ENCODE measurements at places on chromosomes 5 and 9. TPM values are rescaled to one million over a fixed set of nuclear protein-coding genes. Genes with fewer than 3 reads are reported as not detected.

GRCh38 chr5:69084195-69084594 lies 9.6 kb upstream of the SLC30A5 start:
- DNase-seq: no peak

GRCh38 chr5:35789732-35790456 lies 66.8 kb upstream of the IL7R start:
- no peak for DNase-seq

DNA sequence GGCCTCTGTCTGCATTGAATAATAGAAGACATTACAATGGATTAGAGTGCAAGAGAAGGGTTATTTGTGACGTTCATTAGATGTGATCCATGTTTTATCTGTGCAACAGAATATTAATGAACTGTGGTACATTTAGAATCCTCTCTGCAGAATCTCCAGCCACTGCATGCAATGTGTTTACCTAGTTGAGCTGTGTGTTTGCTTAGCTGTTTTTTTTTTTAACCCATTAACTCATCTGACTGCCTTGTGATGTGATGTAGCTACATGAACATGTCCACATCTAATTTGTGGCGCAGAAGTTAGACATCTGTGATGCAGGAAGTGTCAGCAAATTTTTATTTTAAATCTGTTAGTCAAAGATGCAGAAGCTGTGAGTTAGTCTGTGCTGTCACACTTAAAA lies 236.9 kb downstream of the CD180 start:
- DNase-seq: no peak

DNA sequence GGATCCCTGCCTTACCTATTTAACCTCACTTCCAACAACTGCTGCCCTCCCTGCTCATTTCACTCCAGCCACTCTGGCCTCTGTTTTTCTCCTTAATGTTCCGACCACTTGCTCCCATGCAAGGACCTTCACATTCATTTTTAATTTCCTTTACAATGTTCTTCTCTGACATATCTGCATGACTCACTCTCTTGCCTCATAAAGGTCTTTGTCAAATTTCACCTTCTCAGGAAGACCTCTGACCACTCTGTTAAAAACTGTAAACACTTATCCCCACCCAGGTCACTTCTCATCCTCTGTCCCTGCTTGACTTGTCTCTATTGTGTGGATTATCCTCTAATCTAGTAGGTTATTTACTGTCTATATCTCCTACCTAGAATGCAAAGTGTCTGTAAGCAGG lies 751.2 kb downstream of the BRINP1 start:
- no peak for DNase-seq

- DNase-seq: no peak
These were observed 7.4 kb downstream of the BSPRY start for GRCh38 chr9:113356686-113357292.

GRCh38 chr5:130316971-130317680 lies 412.9 kb downstream of the CHSY3 start:
- DNase-seq: peak; percentile 53

GRCh38 chr5:157106630-157107461 lies 2.0 kb downstream of the HAVCR2 start:
- DNase-seq: no peak

DNA sequence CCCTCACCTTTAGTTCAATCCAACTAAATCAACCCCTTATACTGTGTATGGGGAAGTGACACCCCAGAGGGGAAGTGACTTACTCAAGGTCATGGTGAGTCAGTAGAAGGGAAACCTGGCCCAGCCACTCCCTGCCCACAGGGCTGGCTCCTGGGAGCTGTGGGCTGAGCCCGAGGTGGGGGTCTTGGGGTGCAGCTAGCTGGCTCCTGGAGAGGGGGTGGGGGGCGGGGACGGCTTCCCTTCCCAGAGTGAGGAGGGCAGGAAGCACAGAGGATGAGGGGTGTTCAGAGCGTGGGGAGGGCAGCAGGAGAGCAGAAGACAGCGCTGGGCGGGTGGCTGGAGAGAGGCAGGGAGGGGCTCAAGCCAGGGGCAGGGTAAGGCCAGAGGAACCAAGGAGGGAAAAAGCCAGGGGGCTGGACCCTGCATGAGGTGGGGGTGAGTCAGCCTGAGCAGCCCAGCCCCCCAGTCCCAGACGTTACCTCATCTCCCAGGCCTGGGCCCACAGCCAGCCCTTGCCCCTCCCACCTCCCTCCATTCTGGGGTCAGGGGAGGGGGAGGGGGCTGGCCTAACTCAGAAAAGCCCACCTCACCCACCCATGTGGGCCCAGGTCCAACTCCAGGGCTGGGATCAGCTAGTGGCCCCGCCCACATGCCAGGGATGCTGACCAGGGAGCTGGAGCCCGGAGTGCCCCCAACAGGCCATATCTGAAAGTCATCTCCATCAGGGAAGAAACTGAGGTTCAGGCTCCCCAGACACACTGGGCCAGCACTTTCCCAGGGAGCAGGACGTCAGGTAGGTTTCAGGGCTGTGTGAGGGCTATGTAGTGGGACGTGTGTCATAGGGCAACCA lies 2.8 kb downstream of the PDLIM7 start:
- no peak for DNase-seq

DNA sequence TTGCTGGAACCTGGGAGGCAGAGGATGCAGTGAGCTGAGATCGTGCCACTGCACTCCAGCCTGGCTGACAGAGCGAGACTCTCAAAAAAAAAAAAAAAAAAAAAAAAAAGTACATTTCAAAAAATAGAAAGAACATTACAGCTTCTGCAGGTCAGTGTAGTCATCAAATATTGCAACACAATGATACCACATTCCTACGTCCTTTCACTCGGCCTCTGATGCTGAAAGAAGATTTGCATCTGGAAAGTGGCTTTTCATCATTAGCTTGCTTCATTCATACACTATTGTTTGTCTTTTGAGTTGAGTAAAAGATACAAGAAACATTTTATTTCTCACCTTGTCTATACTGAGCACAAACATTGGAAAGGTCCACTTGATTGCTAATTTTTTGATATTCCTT lies 59.6 kb upstream of the CPLANE1 start:
- DNase-seq: no peak

DNA sequence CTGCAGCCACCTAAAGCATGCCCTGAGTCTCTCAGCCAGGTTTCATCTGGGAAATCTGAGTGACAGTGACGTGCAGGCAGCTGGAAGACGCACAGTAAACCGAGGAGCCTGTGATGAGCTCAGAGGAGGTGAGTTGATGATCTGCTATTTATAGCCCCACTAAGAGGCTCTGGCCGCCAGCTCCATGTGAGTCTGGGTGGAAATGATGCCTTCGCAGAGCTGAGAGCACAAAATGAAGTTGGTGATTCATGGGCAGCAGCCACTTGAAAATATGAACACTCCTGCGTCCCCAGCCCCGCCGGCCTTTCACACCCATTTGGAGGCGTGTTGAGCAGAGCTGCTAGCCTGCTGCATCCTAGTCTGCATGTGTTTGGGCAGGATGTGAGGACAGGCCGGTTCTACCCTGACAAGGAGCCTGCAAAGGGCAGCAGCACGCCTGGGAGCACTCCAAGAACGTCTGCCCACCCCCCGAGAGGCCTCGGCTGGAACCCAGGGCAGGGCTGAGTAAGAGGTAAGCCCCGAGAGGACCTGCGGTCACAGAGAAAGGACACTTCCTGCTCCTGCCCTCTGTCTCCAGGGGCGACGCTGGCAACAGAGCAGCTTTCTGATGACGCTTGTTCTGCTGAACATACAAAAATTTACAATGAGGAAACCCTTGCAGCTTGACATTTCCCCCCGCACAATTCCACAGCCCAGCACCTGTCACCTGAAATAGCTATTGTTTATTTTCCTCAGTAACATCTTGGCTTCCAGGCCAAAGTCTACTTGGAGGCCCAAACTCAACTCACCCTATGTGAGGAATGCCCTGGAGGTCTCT lies 25.1 kb upstream of the CDKN2AIPNL start:
- DNase-seq: peak; percentile 66

DNA sequence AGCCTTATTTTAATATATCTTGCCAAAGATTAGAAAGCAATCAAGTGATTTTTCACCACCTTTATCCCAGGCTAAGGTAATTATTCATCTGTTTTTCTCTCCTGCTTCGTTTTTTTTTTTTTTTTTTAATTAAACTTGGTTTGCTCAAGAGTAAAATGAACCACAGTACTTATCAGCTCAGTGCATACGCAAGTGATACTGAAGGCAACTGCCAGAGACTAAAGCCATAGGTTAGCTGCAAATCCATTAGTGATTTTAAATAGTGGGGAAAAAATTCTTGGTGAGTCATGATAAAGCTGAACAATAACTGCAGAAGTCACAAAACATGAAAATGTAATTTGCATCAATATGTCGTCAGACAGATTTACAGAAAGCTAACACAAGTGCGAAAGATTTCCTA lies 829.1 kb downstream of the PTPRD start:
- no peak for DNase-seq

- no peak for DNase-seq
These were observed 35.3 kb upstream of the MAN2A1 start for GRCh38 chr5:109654455-109654854.

GRCh38 chr5:14266171-14266570 lies 123.0 kb downstream of the TRIO start:
- DNase-seq: no peak

DNA sequence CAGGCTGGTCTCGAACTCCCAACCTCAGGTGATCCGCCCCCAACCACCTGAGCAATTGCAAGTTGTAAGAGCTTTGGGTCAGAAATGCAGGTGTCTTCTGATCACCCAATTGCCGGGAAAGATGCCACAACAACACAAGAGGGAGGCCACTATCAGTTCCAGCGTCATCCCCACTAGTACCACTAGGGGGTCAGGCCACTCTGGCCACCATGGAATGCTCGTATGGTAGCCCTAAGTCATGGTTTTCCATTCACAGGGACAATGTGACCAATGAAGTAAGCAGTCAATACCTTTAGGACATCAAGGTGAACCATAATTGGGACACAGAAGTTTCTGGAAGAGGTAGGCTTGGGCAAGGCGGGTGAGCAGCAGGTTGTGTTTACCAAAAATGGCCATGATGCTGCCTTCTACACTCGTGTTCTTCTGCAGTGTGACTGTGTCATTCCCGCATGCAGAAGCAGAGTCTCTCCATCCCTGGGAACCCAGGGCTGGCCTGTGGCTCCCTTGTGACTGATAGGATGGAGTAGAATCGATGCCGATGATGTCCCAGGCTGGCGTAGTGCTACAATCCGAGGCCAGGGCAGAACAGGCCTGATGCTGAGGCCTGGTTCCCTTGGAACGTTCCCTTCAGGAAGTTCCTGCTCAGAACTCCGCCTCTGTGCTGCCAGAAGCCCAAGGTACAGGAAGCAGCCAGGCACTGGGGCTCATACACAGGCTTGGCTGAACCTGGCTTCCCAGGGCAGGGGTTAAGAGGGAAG lies 42.2 kb upstream of the ANKRD33B start:
- DNase-seq: no peak

DNA sequence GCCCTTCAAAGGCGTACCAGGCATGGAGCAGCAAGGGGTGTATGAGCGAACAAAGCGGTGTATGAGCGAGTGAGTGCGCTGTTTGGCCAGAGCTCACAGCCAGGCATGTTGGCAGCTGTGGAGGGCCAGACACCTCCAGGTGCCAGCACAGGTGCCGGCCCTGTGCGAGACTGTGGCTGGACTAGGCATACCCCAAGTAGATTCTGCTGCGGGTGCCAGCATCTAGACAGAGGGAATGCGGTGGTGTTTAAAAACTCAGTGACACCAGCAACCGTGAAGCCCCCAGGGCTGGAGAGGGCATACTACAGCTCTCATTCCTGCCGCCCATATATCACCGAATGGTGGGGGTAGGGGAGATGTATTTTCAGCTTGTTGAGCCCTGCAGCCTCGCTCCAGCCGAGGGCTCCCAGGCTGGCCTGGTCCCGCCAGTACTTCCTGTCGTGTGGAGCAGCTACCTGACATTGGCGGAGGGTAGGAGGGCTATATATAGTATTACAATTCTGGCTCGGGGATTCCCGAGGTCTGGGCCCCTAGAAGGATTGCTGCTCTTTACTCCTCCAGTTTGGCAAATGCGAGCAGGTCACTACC lies 1829.6 kb upstream of the NUDT12 start:
- no peak for DNase-seq

GRCh38 chr9:88378317-88378716 lies 9.9 kb upstream of the SPIN1 start:
- DNase-seq: no peak

- DNase-seq: no peak
These were observed 32.2 kb upstream of the FRMD3 start for GRCh38 chr9:83570359-83570758.

DNA sequence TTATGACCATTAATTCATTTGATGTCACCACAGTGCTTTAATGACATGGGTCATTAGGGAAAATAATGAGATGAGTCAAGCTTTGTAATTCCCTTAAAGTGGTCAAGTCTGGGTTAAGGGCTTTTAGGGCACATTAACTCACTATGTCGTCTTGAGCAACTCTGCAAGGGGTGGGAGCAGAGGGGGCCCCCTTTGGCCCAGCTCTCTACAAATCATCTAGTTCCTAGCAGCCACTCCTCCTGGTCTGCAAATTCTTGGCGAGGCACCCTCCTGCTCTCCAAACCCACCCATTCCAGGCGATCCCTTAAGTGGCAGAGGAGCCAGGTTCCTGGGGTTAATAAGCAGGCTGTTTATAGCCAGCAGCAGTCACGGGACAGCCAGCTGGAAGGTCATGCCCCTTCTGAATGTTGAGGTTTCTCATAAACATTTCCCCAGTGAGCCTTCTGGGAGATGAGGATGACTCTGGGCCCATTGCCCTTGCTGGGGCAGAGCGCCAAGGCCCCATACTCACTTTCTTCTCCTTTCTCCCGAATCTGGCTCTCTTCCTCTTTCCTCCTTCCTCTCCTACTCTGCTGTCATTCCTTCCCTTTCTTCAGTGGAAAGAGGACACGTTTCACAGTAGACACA lies 14.3 kb upstream of the GPX3 start:
- DNase-seq: peak; percentile 58

DNA sequence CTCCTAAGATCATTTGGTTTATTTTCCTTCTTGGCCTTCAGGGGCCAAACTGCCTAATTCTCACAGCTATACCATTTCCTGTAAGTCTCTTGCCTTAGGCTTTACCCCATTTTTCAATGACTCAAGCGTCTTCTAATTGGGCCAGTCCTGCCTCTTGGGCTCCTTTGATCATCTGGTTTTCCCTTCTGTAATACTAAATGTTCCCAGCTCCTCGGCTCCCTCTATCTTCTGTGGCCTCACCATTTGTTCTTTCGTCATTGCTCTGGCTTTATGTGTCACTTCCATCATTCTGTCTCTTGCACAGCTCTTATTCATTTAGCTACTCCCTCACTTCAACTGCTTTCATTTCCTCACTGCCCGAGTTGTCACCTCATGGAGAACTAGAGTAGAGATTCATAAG lies 14.5 kb upstream of the SPINK7 start:
- DNase-seq: no peak

- peak; percentile 85 for DNase-seq
These were observed 283.1 kb downstream of the ADAMTS6 start for GRCh38 chr5:65198456-65199120.

GRCh38 chr5:71632168-71632567 lies 45.0 kb downstream of the MCCC2 start:
- DNase-seq: no peak

The MARCOL gene
- total RNA-seq: not detected

The DOK3 gene
- total RNA-seq: 0.36 TPM

The SEMA5A gene
- 1.6 TPM for total RNA-seq

The TLN1 gene
- total RNA-seq: 114 TPM

The KIF4B gene
- not detected for total RNA-seq

The ANKRD18B gene
- total RNA-seq: 3.1 TPM

The LVRN gene
- 0.58 TPM for total RNA-seq

The MEGF10 gene
- 0.52 TPM for total RNA-seq

The FAM221B gene
- total RNA-seq: not detected

The ZNF366 gene
- total RNA-seq: not detected

The CMBL gene
- total RNA-seq: 2.2 TPM

The EMB gene
- 4.3 TPM for total RNA-seq

The RNF183 gene
- total RNA-seq: not detected

Data from epithelial cell of proximal tubule (primary cell).